IMR-90 (cell line): ENCODE measurements at places on chromosomes 4 and X. TPM values are rescaled to one million over a fixed set of nuclear protein-coding genes. Genes with fewer than 3 reads are reported as not detected.
A peak's percentile ranks its signal among the peaks of the same experiment; 100 is the strongest.

The LNX1 gene
- total RNA-seq = 0.28 and 0.36 TPM in 2 replicates

The PLAC1 gene
- 0.28 and 0.36 TPM in 2 replicates for total RNA-seq

The NDP gene
- 0.28 and 0.36 TPM in 2 replicates for total RNA-seq

The LAMP2 gene
- 114 and 129 TPM in 2 replicates for total RNA-seq

The RHOXF1 gene
- not detected in 2 replicates for total RNA-seq

The STATH gene
- not detected in 2 replicates for total RNA-seq

The TMEM150C gene
- total RNA-seq = under 0.01 and 0.36 TPM in 2 replicates

The PGM2 gene
- 26.2 and 32.2 TPM in 2 replicates for total RNA-seq

The TNMD gene
- not detected in 2 replicates for total RNA-seq

The HDX gene
- 11.4 and 11.8 TPM in 2 replicates for total RNA-seq

The OPRPN gene
- total RNA-seq = not detected in 2 replicates

GRCh38 chr4:141870152-141870551, 233.8 kb downstream of the IL15 start:
- no peak for DNase-seq

DNA sequence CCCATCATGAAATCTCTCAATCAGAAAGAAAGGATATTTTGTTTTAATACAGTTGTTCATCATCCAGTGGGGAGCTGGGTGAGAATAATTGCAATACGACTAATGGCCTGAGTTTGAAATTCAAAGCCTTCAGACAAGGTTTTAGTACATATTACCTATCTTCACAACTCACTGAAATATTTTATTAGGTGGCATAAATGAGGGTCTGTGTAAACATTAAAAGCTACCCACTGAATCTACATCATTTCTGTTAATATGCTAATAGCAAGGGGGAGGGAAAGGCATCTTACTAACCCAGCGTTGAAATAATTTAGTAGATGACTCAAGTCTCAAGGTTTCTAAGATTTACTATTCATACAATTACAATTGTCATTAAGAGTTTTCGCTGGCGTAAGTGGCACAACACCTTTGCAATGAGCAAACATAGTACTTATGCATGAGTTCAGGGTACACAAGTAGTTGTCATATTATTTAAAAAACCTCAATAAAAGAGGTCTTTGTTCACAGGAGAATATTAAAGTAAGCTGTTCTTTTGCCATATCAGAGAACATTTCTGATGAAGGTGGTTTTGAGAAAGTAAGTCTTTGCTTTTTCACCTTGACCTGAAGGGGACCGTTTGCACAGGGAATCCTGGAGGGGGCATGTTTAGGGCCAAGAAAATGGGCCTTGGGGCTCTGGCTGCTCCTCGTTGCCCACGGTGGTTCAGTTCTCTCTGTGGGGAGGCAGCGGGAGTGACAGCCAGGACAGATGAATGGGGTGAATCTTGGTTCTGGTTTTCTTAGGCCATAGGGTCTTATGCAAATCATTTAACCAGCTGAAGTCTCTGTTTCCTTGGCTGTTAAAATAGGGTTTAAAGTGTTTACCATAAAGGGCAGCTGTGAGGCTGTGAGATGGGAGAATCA, 4.5 kb upstream of the RHOH start:
- DNase-seq = no peak

- peak; percentile 73 for DNase-seq
Observed at GRCh38 chrX:13658602-13659001, 5.7 kb downstream of the TCEANC start.

GRCh38 chrX:9429767-9430166, 35.1 kb upstream of the TBL1X start:
- no peak for DNase-seq

DNA sequence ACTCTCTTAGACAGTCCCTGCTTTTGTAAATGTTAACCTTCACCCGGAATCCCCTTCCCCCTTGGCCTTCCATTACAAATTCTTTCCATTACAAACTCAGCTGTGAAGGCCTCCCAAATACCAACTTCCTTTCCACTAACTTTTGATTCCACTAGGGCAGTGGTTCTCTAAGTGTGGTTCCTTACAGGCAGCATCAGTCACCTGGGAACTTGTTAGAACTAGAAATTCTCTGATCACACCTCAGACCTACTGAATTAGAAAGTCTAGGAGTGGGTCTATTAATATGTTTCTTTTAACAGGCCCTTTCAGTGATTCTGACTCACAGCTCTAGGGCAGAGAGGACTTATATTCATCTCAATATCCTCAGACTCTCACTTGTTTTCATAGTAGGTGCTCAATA, 19.0 kb upstream of the MRPL1 start:
- no peak for DNase-seq

DNA sequence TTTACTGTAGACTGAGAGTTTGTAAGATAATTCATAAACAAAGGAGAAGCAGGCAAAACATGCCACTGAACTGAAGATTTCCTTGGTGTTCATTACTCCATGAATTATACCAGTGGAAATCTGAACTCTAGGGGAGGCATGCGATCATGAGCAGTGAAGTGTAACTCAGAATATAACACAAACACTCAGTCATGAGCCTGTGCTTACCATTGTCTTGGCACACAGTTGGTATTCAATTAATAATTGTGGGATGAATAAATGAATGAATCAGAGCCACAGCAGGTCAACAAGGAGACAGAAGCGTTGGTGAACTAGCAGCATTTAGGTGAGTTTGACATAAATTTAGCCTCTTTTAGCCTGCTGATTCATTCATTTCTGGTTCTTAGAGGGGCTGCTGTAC, 263.5 kb upstream of the DKK2 start:
- DNase-seq = peak; percentile 47

- DNase-seq = peak; percentile 31
Observed at GRCh38 chr4:30103455-30103854, 616.7 kb upstream of the PCDH7 start.

- DNase-seq = no peak
Observed at GRCh38 chr4:180377741-180378140, 1865.5 kb upstream of the TENM3 start.

- DNase-seq = no peak
Observed at GRCh38 chr4:110769578-110769977, 146.7 kb upstream of the PITX2 start.

DNA sequence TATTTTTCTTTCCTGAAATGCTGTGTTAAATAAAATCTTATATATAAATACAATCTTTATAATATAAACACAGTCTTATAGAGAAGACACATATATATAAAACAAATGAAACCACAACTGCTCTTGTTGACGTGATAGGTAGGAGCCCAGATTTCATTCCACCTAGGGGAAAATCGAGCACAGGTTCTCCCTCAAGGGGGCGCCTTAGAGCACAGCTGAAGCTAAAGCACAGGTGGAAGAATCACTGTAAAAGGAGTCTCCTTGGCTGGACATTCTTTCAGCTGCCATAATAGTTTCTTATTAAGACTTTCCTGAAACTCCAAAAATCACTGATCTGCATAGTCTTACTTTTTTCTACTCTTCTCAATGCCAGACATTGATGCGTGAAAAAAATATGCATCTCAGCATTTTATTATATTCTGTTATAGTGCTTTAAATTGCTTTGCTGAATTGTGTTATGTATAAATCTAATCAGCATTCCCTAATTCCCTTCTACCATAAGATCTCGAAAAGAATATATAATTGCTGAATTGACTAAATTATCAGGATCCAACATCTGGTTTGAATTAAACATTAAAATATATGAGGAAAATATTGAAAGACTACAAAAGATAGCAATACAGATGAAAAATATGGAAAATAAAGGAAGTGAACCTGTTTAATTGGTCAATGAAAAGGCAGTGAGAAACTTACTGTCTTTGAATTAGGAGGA, 25.5 kb upstream of the RXFP1 start:
- no peak for DNase-seq

- DNase-seq = no peak
Observed at GRCh38 chrX:124931958-124932357, 387.7 kb upstream of the TEX13C start.

DNA sequence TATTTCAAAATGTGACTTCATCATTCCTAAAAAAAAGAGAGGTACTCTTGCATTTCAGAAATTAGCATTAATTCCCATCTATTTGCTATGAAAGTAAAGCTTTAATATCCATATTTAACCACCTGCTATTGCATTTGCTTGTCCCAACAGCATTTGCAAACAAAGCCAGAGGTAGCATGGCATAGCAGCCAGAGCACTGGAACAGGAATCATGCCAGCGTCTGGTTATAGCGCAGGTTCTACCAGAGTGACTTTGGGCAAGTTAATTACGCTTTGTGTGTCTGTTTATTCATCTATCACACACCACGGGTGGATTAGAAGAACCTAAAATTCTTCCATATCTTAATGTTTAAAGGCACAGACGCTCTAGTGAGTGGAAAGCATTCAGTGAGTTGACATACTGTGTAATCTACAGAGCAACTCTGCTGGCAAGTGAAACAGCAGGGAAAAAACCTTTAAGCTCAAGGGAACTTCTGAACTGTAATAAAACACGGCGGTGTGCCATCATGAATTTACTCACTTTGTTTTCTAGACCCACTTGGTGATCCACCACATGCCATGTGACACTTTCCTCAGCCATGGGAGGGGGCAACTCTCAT, 76.6 kb upstream of the QRFPR start:
- DNase-seq = no peak

DNA sequence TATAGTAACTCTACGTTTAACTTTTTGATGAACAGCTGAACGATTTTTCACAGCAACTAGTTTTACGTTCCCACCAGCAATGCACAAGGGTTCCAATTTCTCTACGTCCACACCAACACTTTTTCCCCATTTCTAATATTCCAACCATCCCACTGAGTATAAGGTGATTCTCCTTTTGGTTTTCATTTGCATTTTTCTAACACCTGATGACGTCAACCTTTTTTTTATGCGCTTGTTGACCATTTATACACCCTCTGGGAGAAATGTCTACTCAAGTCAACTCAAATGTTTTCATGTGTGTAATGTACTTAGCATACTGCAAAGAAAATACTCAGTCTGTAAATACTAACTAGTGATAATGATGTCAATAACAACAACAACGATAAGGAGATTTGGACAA, 177.2 kb upstream of the TENM3 start:
- DNase-seq = no peak

- peak; percentile 68 for DNase-seq
Observed at GRCh38 chrX:103878466-103879122, 46.5 kb upstream of the RAB9B start.

- no peak for DNase-seq
Observed at GRCh38 chr4:3714642-3715001, 51.6 kb upstream of the ADRA2C start.

GRCh38 chr4:153466949-153467896, 1.1 kb downstream of the TMEM131L start:
- DNase-seq = no peak

- no peak for DNase-seq
Observed at GRCh38 chr4:88276952-88277710, 7.2 kb downstream of the PPM1K start.

DNA sequence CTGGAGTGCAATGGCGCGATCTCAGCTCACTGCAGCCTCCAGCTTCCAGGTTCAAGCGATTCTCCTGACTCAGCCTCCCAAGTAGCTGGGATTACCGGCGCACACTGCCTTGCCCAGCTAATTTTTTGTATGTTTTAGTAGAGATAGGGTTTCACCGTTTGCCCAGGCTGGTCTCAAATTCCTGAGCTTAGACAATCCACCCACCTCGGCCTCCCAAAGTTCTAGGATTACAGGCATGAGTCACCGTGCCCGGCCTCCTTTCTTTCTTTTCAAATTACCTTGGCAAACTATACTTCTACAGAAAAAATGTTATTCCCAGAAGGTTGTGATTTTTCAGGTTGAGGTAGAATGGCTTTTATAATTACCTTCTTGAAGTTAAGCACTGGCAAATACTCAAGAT, 321.9 kb upstream of the PRPS2 start:
- DNase-seq = no peak

GRCh38 chr4:154004016-154004415, 215.1 kb upstream of the SFRP2 start:
- DNase-seq = no peak

DNA sequence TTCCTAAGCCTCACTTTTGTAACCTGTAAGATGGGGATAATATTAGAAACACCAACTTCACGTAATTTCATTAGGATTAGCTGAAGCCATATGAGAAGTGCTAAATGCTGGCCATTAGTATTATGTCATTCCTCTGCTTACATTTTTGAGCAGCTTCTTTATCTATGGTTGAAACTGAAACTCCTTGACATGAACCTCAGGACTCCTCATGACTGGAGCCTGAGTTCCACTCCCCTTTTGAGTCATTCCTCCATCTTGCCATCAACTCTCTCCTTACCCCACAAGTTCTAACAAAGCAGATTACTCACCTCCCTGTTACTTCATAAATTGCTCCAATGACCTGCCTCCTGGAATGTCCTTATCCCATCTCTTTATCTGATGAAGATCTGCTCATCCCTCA, 123.2 kb upstream of the KCNIP4 start:
- DNase-seq = no peak

- no peak for DNase-seq
Observed at GRCh38 chr4:145587088-145587754, 32.0 kb upstream of the MMAA start.

GRCh38 chrX:48591255-48591791, 6.0 kb upstream of the WDR13 start:
- DNase-seq = peak; percentile 74

DNA sequence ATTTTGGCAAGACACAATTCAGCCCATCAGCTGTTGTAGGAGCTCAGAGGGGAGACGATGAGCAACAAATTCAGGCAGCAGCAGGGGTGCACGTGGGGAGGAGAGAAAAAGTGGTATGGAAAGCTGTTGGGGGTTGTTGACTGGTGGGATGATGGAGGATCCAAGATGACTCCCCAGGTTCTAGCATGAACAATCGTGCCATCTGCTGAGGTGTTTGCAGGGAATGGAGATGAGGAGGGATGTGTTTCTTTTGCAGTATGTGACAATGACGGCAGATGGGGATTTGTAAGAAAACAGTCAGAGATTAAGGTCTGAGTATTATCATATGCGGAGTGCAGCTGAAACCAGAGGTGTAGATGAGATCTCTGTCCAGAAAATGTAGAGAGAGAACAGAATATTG, 63.3 kb downstream of the SEL1L3 start:
- DNase-seq = no peak

DNA sequence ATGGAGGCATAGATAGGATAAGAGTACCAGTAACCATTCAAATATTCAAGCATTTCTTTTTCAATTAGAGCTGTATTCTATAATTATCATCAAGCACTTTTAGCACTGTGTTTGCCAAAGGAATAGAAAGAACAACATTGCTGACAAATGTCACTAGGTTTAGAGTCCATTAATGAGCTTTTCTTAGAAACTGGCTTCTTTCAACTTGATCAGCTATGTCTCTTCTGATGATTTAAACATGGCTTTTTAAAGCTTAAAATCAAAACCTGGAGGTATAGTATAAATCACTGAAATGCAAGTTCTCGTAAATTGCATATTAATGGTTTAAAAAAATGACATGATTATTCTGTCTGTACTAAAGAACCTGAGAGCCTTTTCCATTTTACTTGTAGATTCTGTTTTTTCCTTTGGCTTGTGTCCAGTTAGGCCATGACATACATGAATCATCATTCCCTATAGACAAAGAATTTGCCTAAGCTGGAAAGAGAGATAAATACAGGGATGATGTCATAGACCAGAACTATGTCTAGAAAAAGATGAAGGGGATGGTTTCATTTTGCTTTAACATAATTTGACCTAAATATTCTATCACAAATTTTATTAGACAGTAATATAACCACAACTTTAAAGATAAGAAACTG, 340.1 kb upstream of the CTSO start:
- peak; percentile 93 for DNase-seq

- DNase-seq = no peak
Observed at GRCh38 chrX:120468479-120468824, 644 bp downstream of the LAMP2 start.
